ENCODE measurements at places on chromosomes 3 and 15. TPM values are rescaled to one million over a fixed set of nuclear protein-coding genes. Genes with fewer than 3 reads are reported as not detected.

DNA sequence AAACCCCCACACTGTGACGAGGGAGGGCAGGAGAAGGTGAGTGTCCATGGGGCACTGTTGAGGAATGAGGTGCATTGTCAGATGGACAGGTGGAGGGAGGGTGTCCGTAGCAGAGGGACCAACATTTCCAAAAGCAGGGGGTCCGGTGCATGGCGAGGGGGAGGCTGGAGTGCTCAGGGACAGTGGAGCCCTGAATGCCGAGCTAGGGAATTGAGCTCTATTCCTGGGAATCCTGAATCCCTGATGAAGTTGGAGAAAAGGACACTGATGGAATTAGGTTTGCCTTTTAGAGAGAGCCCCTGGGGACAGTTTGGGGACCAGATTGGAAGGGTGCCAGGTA is 7.9 kb upstream of the ANPEP start:
- no peak for DNase-seq

Gene CFAP20DC
- 2.3 TPM for total RNA-seq

- DNase-seq, result no peak
Observed at GRCh38 chr3:171309906-171310359, 150.3 kb downstream of the TNIK start.

DNA sequence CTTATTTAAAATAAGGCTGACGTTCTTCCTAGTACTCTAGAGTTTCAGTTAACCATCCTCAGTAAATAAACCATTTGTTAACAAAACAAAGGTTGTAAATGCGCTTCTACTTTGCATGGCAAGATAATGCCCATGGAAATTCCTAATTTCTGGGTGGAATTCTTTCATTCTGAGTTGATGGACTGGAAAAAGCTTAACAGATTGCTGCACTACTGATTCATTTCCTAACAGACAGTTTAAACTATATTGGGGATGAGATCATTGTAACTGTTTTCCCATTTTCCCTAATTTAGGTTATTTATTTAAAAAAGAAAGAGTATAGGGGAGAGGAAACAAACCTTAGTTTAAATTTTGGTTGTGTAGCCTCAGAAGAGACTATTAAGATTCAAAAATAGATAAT is 342.2 kb downstream of the NLGN1 start:
- no peak for DNase-seq

All from pulmonary artery endothelial cell (primary cell).